ENCODE measurements at places on chromosomes 12 and 14.

DNA sequence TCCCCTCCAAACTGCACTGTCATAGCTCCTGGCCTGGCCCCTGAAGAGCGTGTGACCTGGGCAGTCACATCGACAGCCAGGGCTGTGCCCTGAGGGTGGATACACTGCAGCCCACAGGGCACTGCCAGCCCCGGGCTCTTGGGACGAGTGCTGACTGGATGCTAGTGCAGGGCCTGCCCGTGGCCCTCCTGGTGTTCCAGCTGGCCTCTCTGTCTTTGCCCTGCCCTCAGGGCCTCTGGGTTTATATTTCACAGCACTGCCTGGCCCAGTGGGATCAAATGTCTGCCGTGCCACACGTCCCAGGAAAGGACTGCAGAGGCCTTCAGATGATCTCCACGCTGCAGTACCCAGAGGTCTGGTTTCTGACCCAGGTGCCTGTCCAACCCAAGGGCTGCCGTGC lies 10.1 kb upstream of the CCDC197 start:
- no peak overlapping the region for H3K4me3 ChIP-seq
- H3K27ac ChIP-seq = no peak overlapping the region
- no peak for DNase-seq
- no peaks in the 10 kb centered on the region for H3K36me3 ChIP-seq

GRCh38 chr12:4962539-4963486 lies 53.1 kb downstream of the KCNA1 start:
- DNase-seq = no peak
- H3K4me3 ChIP-seq = no peak overlapping the region
- H3K36me3 ChIP-seq = no peaks in the 10 kb centered on the region
- no peak overlapping the region for H3K27ac ChIP-seq

- DNase-seq = no peak
- no peak overlapping the region for H3K27ac ChIP-seq
- no peak overlapping the region for H3K4me3 ChIP-seq
- no peaks in the 10 kb centered on the region for H3K27me3 ChIP-seq
- H3K36me3 ChIP-seq = no peaks in the 10 kb centered on the region
Observed at GRCh38 chr12:94025068-94025467, 123.3 kb upstream of the PLXNC1 start.

GRCh38 chr12:105322070-105322469 lies 8.4 kb upstream of the C12orf75 start:
- no peaks in the 10 kb centered on the region for H3K4me1 ChIP-seq
- H3K4me3 ChIP-seq = no peak overlapping the region
- DNase-seq = no peak
- no peak overlapping the region for H3K27ac ChIP-seq
- no peaks in the 10 kb centered on the region for H3K27me3 ChIP-seq

DNA sequence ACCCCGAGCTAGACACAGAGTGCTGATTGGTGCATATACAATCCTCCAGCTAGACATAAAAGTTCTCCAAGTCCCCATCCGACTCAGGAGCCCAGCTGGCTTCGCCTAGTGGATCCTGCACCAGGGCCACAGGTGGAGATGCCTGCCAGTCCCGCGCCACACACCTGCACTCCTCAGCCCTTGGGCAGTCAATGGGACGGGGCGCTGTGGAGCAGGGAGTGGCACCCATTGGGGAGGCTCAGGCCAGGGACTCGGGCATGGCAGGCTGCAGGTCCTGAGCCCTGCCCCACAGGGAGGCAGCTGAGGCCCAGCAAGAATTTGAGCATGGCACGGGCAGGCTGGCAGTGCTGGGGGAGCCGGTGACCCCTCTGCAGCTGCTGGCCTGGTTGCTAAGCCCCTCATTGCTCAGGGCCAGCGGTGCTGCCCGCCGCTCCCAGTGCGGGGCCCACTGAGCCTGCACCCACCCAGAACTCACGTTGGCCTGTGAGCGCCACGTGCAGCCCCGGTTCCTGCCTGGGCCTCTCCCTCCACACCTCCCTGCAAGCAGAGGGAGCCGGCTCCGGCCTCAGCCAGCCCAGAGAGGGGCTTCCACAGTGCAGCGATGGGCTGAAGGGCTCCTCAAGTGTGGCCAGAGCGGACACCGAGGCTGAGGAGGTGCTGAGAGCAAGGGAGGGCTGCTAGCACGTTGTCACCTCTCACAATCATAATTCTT lies 136.7 kb downstream of the PAWR start:
- H3K36me3 ChIP-seq = no peaks in the 10 kb centered on the region
- no peaks in the 10 kb centered on the region for H3K4me1 ChIP-seq
- H3K4me3 ChIP-seq = no peak overlapping the region
- H3K27ac ChIP-seq = no peak overlapping the region
- DNase-seq = no peak

DNA sequence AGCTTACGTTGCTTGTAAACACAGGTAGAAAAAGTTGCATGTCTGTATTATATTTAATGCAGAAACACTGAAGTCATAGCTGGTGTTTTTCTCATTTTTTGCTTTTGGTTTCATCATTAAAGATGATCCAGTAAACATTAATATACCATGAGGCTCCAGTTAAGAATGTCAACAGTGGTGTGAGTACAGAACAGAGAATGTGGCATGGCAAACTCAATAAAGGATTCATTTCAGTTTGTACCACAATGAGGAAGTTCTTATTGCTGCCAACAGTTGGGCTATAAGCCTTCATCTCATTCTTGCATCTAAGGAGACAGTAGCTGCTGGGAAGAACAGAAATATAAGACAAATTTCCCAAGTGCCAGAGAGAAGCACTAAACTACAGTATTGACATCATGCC lies 72.1 kb upstream of the ST8SIA1 start:
- no peak for DNase-seq
- no peaks in the 10 kb centered on the region for H3K36me3 ChIP-seq
- H3K27ac ChIP-seq = peak overlapping the region; percentile 16
- peaks cover 15% of the 10 kb centered on the region for H3K4me1 ChIP-seq

DNA sequence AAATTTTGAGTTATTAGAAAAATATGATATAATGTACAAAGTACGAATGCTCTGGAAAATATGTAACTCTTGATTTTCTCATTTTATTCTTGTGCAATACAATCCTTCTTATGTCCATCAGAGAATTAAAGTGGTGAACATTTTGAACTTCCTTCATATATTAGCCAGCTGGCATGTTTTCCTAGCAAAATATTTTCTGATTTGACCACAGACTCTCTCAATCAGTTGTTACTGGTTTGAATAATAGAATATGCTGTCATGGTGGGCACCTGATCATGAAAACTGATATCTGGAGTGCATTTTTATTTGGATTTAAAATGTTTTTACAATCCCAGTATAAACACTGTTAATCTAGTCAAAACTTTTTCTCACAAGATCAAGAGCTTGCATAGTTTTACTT lies 24.2 kb downstream of the PARPBP start:
- no peak overlapping the region for H3K27ac ChIP-seq
- no peaks in the 10 kb centered on the region for H3K36me3 ChIP-seq
- no peak overlapping the region for H3K4me3 ChIP-seq
- no peaks in the 10 kb centered on the region for H3K27me3 ChIP-seq
- peaks cover 3% of the 10 kb centered on the region for H3K4me1 ChIP-seq

DNA sequence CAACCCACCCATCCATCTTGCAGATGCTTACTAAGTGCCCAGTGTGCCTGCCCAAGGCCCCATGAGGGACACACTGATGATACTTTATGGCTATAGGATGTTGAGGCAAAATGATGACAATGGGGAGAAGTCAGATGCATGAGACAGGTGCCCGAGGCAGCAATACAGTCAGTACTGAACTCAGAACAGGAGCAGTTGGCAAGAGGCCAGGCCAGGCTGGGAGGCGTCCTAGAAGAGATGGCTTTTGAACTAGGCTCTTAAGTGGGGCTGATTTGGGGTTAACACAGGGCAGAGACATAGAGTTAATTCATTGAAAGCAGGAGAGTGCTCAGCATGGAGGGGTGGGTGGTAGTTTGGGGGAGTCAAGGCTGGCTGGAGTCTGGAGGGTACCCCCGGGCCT lies 15.6 kb downstream of the PLBD2 start:
- no peaks in the 10 kb centered on the region for H3K4me1 ChIP-seq
- H3K27ac ChIP-seq = no peak overlapping the region

- no peak for DNase-seq
- no peaks in the 10 kb centered on the region for H3K4me1 ChIP-seq
- no peaks in the 10 kb centered on the region for H3K36me3 ChIP-seq
- no peak overlapping the region for H3K27ac ChIP-seq
Observed at GRCh38 chr12:127411166-127411915, 855.6 kb upstream of the TMEM132C start.

DNA sequence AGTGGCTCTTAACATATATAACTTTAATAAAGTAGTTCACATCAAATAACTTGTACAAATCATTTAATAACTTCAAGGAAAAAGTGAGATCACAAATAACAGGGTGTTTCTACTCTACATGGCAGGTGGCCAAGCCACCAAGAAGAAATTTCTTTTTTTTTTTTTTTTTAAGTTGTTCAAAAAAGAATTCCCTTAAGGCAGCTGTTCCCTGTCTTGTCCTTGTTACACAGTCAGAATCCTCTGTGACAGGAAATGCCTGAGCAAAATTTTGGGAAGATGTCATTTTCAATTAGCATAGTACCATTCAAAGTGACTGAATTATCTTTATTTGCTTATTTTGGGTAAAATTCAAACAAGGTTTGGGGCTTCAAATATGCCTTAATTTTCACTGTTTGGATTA lies 79.4 kb downstream of the LIN7A start:
- H3K27ac ChIP-seq = no peak overlapping the region
- H3K36me3 ChIP-seq = no peaks in the 10 kb centered on the region
- H3K4me1 ChIP-seq = no peaks in the 10 kb centered on the region
- H3K4me3 ChIP-seq = no peak overlapping the region
- no peak for DNase-seq

GRCh38 chr12:26636710-26637328 lies 196.2 kb downstream of the ITPR2 start:
- H3K36me3 ChIP-seq = no peaks in the 10 kb centered on the region
- no peaks in the 10 kb centered on the region for H3K27me3 ChIP-seq
- DNase-seq = no peak
- no peak overlapping the region for H3K4me3 ChIP-seq
- H3K27ac ChIP-seq = no peak overlapping the region

DNA sequence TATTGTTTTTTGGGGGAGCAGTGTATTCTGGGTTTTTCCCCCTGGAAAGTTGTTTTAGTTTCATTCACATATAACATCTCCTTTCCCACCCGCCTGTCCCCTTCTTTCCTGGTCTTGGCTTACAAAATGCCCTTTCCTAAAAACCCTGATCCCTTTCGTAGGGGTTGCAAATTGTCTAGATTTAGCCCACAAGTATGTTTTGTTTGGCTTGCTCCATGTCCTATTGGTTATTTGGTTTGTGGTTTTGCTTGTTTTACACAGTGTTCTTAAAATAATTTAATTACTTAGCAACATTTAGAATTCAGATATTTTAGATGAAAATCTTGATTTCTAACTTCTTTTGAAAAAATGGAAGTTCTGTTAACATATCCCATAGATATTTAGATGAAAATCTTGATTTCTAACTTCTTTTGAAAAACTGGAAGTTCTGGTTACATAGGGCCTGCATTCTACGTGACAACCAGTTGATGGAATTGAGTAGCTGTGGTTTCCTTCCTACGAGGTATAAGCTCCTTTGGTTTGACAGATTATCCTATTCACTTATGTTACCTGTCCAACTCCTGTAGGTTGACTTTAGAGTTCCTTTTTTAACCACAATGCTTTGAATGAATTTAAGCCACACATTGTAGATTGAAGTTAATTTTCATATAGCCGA lies 89.2 kb upstream of the TMEM263 start:
- DNase-seq = no peak
- no peak overlapping the region for H3K27ac ChIP-seq
- no peaks in the 10 kb centered on the region for H3K27me3 ChIP-seq
- peaks cover 17% of the 10 kb centered on the region for H3K36me3 ChIP-seq
- no peaks in the 10 kb centered on the region for H3K4me1 ChIP-seq

GRCh38 chr14:105285174-105285573 lies 15.6 kb downstream of the BRF1 start:
- H3K27ac ChIP-seq = no peak overlapping the region
- H3K27me3 ChIP-seq = no peaks in the 10 kb centered on the region
- no peak for DNase-seq
- H3K4me1 ChIP-seq = peaks cover 26% of the 10 kb centered on the region
- no peak overlapping the region for H3K4me3 ChIP-seq

- H3K36me3 ChIP-seq = peaks cover 90% of the 10 kb centered on the region
- H3K27ac ChIP-seq = peak overlapping the region; percentile 55
- peaks cover 94% of the 10 kb centered on the region for H3K4me1 ChIP-seq
- H3K27me3 ChIP-seq = no peaks in the 10 kb centered on the region
- no peak overlapping the region for H3K4me3 ChIP-seq
Observed at GRCh38 chr14:91328313-91329050, 84.0 kb upstream of the GPR68 start.

GRCh38 chr14:31371646-31372045 lies 48.7 kb downstream of the HEATR5A start:
- DNase-seq = no peak
- H3K4me1 ChIP-seq = peaks cover 3% of the 10 kb centered on the region
- H3K27ac ChIP-seq = no peak overlapping the region
- no peak overlapping the region for H3K4me3 ChIP-seq

DNA sequence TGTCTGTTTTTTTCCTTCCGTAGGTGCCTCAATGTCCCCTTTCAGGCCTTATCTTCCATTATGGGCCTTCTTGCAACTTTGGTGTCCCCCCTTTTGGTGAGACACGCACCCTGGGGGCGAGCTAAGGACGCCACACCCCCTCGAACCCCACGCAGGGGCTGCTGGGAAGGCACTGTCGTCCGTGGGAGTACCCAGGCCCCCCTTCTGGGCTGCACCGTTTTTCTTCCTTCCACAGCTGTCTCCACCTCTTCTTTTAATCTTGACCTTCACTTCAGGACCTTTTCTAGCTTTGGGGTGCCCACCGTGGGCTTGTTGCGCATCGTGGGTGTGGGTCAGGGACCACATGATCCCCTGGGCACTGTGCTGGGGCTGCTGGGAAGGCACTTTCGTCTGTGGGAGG lies 271.8 kb downstream of the ALG10 start:
- no peak for DNase-seq
- H3K4me3 ChIP-seq = no peak overlapping the region
- H3K27ac ChIP-seq = no peak overlapping the region

DNA sequence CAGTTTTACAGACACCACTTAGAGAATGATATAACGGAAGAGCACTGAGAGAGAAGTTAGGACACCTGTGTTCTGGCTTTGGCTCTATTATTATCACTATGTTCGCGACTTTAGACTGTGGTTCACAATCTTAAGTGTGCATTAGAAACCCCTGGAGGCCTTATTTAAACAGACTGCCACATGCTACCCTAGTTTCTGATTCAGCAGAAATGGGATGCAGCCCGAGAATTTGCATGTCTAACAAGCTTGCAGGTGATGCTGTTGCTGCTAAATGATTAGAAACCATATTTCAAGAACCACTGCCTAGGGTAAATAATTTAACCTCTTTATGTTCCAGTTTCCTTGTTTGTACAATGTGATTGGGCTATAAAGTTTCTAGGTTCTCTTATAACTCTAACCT lies 3.6 kb upstream of the RAD51AP1 start:
- no peak for DNase-seq
- H3K27ac ChIP-seq = no peak overlapping the region
- H3K27me3 ChIP-seq = no peaks in the 10 kb centered on the region
- no peak overlapping the region for H3K4me3 ChIP-seq
- H3K4me1 ChIP-seq = peaks cover 18% of the 10 kb centered on the region

GRCh38 chr14:37870632-37871346 lies 275.4 kb downstream of the TTC6 start:
- H3K27ac ChIP-seq = no peak overlapping the region
- H3K4me3 ChIP-seq = no peak overlapping the region
- H3K27me3 ChIP-seq = no peaks in the 10 kb centered on the region
- peaks cover 7% of the 10 kb centered on the region for H3K4me1 ChIP-seq
- DNase-seq = no peak

GRCh38 chr14:56528927-56529326 lies 50.7 kb upstream of the TMEM260 start:
- DNase-seq = no peak
- no peaks in the 10 kb centered on the region for H3K36me3 ChIP-seq
- no peak overlapping the region for H3K27ac ChIP-seq

- peaks cover under 1% of the 10 kb centered on the region for H3K4me1 ChIP-seq
- DNase-seq = peak; percentile 28
- no peaks in the 10 kb centered on the region for H3K27me3 ChIP-seq
- peak overlapping the region; percentile 56 for H3K4me3 ChIP-seq
- H3K27ac ChIP-seq = no peak overlapping the region
Observed at GRCh38 chr14:21997300-21997699, 323.7 kb upstream of the OR4E1 start.

All from CD4-positive, alpha-beta T cell (primary cell).